Stimulated activated CD4-positive, alpha-beta T cell treated with anti-CD3 and anti-CD28 coated beads, Interleukin-15, amount 100 ng/mL, for 1 hour (primary cell): ENCODE measurements at places on chromosomes 5 and 9.

DNA sequence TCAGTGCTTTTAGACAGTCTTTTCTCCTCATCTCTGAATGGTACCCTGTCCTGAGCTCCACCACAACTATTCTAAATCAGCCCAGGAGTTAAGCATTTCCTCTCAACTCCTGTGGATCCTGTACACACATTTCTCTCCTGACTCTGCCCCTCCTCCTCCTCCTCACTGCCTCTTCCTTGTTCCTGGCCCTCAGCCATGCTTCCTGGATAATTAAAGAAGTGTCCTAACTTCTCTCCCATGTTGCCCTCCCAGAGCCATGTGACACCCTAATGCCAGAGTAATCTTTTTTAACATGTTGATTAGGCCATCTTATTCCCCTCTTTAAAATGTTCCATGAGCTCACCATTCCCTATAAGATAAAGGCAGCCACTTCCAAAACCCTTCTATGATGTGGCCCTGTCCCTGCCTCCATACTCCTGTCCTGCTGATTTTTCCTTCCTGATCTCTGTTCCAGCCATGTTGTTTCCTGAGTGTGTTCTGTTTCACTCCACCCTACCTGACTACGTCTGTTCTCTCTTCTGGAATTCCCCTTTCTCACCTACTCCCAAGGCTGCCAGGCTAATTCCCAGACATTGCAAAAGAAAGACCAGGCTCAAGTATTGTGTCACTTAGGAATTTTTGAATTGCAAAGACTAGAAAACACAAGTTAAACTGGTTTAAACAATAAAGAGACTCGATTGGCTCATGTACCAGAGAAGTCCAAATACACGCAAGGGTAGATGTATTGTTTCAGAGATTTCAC is 295.2 kb downstream of the MAST4 start:
- DNase-seq = no peak

- DNase-seq = no peak
Observed at GRCh38 chr9:111854799-111855198, 41.8 kb upstream of the UGCG start.

- DNase-seq = no peak
Observed at GRCh38 chr9:123761905-123762605, 167.9 kb downstream of the DENND1A start.

GRCh38 chr5:157976429-157976828 is 117.5 kb upstream of the CLINT1 start:
- no peak for DNase-seq

GRCh38 chr5:103228588-103228987 is 30.0 kb upstream of the MACIR start:
- no peak for DNase-seq

DNA sequence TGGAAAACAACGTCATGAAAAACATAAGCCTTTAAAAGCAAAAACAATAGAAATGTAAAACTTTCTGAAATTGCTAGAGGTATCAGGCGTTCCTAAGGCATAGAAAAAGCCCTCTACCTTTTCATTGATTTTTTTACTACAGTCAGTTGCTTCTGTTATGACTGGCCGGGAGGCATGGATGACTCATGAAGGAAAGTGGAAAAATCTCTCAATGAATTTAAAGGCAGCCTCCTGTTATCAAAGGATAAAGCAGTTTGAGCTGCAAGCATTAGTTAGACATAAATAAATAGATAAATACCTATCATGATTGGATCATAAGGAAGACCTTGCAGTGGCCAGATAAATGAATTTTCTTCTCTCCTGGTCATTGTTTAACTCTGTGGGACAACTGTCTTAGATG is 281.6 kb downstream of the MAST4 start:
- DNase-seq = no peak

- no peak for DNase-seq
Observed at GRCh38 chr5:108266242-108266641, 115.7 kb downstream of the FBXL17 start.

DNA sequence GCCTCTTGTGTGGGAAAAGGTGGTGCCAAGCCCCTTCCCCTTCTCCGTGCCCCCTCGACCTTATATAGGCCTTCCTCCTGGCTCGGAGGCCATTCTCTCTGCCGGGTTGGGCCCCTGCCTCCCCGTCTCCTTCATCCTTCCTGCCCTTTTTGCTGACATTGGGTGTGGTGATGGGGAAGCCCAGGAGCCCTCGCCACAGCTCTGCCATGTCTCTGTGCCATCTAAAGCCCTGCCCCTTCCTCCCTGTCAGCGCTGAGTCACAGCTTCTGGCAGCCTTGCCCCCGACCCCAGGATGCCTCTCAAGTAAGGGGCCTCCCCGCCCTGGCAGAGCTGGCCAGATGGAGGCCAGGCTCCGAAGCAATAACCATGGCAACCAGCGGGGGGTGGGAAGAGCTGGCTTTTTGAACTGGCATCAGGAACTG is 30.4 kb downstream of the JADE2 start:
- DNase-seq = peak; percentile 68

DNA sequence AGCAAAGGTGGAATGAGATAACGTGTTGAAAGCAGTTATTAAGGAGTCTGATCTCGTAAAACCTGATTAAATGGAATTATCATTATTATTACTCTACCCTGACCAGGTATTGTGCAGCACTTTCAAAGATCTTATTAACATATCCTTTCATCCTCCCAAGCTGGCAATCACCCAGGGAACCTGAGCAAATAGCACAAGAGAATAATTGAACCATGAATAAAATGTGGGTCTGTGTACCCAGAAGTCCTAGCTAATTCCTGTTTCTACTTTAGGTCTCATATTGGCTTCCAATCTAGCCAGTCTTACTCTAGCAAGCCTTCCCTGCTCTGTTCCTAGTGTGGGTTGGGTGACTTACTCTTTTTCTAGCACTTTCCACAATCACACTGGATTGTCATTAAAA is 162.2 kb upstream of the STK32A start:
- DNase-seq = no peak

DNA sequence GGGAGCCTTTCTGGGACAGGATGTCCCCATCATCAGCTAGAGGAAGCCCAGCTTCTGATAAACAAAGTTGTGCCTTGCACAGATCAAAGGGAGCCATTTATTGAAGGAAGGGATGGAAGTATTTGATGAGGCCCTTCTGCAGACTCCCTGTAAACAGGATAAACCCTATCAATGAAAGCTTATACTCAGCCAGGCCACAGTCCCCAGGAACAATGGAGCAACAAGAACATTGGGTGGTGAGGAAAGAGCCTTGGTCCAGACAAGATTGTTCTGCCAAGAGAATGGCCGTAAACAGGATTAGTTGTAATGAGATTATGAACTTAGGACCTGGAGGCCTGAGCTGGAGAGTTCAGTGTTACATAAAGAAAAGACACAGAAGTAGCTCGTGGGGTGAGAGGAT is 40.5 kb upstream of the LIFR start:
- DNase-seq = no peak

GRCh38 chr5:60843936-60844905 is at the start of gene ELOVL7:
Gene ELOVL7 (minus strand): TSS chr5:60844269. CDS start chr5:60787397, 56,872 bp downstream.
- DNase-seq = no peak

DNA sequence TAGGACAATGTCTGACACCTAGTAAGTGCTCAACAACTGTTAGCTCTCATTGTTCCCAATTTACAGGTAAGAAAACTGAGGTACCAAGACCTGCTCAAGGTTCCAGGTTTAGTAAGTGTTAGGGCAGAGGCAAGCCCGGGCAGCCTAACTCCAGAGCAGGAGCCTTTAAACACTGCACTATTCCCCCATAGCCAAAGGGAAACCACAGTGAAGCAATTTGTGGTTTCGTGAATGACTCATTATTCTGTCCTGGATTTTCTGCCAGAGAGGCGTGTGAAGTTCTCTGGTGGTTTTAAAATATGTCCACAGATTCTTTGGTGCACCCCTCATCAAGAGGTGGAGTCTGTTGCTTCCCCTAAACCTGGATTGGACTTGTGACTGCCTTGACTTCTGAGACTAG is 1.0 kb upstream of the MCC start:
- no peak for DNase-seq

DNA sequence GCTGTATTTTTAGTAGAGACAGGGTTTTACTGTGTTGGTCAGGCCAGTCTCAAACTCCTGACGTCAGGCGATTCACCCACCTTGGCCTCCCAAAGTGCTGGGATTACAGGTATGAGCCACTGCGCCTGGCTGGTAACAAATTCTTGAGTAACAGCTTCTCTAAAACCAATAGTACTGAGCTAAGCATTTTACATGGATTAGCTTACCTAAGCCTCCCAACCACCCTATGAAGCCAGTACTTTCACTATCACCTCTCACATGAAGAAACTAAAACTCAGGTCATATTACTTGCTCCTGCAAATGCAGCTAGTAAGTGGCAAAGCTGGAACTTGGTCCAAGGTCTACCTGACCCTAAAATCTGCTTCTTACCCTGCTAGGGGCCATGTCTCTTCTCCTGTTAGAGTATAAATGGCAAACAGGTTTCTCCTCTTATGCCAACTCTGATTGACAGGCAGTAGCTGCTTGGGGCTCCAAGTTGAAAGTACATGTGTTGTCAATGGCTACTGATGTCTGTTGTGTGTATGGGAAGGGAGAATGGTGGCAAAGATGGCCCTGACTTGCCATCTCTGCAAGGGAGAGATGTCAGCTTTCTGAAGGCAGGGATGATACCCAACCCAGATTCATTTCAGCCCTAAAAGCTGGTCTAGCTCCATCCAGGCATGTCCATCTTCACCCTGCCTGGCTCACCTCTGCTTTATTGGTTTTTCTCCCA is 4.0 kb downstream of the PHF19 start:
- DNase-seq = no peak

DNA sequence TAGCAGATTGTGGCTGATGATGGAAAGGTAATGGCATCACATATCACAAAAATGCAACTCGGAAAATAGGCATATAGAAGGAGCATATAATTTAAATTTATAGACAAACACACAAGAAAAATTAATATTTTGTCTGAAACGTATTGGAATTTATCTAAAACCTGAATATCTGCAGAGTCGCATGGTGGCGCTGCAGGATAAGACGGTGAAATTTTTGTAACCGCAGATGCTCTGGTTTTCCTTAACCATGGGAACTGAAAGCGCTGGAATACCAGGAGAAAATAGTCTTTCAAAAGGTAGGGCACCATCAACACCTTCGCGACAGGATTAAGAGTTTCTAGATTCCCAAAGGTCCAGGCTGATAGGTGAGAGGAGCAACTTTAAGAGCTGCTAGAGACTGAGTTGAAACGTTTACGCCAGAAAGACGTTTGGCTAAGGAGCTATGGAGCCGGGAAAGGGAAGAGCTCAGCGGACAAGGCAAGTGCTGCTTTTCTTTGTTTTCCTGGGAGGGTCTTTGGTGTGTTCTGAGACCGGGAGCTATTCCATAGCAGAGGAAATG is 11.0 kb upstream of the PCDHB15 start:
- no peak for DNase-seq

GRCh38 chr5:19536387-19536786 is 451.6 kb downstream of the CDH18 start:
- no peak for DNase-seq

- DNase-seq = no peak
Observed at GRCh38 chr5:39156082-39156481, 63.3 kb downstream of the FYB1 start.

DNA sequence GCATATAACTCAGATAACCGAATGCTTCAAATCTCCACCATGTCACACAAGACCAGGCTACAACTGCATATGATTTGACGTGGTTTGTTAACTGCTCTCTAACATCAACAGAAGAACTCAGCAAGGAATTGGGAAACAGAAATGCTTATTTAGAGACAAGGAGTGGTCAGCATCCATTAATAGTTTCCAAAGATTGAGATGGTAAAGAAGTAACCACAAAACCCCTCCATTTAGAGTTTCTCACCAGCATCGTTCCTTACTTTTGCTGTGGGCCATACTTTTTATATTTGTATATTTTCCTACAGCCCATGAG is 25.2 kb downstream of the DPYSL3 start:
- DNase-seq = no peak

DNA sequence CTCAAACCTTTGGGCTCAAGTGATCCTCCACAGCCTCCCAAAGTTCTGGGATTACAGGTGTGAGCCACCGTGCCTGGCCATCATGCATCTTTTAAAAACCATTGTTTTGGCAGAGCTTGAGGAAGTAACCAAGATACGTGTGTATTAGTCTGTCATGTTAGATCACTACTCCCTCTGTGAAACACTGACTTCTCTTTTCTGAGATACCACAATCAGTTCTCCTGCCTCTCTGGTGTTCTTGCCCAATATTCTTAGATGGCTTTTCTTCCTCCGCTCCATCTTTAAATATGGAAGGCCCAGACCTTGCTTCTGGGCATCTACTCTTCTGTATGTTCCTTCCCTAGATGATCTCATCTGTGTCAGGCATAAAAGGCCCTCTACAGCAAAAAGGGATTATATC is 14.2 kb upstream of the CCNB1 start:
- no peak for DNase-seq

DNA sequence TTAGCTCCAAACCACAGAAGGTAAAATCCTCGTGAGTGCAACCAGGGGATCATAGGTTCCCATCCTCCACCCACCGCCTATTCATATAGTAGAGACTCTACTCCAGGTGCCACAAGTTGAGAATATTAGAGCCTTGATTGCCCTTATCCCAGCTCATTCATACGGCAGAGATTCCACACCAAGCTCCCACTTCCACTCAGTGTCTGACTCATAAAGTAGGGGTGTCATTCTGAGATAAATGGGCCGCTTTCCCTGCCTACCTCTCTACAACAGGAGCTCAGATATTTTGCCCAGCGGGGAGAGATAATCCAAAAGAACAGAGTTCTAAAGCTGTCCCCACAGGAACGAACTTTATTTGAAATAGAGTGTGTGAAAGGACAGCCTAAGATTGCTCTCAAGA is 9.4 kb downstream of the SLC22A4 start:
- no peak for DNase-seq

DNA sequence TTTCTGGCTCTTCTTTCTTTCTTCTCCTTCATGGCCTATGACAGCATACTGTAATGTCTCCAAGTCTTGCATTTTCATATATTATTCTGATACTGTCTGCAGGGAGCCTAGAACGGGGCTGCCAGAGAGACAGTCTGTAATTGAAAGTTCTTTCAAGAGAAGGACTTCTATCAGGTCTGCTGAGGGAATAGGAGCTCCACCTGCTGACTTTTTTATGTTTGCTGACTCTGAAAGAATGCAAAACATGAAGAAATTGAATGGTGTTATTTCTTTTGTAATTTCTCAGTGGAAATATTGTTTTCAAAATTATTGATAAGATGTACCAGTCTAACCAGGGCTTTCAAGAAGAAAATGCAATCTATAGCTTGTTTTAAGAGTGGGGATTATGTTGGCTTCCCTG is 121.9 kb upstream of the RFX3 start:
- DNase-seq = no peak

- DNase-seq = no peak
Observed at GRCh38 chr5:125011014-125011413, 264.6 kb upstream of the ZNF608 start.

DNA sequence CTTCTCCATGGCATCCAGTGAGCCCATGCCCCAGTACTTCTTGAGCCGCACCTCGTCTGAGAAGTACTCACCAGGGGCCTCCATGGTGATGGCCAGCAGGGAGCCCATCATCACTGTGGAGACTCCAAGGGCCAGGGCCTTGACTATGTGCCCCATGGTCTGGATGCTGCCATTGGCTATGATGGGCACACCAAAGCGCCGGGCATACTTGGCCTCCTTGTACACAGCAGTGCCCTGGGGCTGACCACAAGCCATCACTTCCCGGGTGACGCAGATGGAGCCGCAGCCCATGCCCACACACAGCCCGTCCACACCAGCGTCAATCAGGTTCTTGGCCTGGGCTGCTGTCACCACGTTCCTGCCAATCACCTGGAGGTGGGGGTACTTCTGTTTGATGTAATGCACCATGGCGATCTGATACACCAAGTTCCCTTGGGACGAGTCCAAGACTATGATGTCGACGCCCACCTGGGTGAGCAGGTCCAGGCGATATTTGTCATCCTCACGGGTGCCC is 7.0 kb upstream of the DCAF12 start:
- no peak for DNase-seq

- DNase-seq = no peak
Observed at GRCh38 chr5:99945478-99946442, 589.4 kb upstream of the FAM174A start.
